ENCODE measurements at places on chromosomes 11 and 22.

DNA sequence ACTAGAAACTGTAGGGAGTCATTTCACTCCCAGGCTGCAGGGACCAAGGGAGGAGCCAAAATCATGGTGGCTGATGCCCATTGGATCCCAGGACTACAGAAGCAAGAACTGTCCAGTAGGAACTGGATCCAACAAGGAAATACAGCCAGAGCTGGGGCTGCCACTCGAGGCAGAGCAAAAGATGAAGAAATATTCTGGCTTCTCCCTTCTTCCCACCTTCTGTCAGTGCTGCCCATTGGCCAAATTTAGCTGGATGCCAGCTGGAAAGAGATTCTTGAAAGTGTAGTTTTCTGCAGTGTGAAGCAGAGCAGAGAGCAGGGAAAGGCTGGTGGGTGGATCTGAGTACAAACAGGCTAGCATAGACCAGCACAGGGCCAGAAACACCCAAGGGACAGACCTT lies 45.6 kb downstream of the COMMD9 start:
- DNase-seq: no peak

GRCh38 chr11:78946945-78947902 lies 372.6 kb upstream of the NARS2 start:
- DNase-seq: no peak

DNA sequence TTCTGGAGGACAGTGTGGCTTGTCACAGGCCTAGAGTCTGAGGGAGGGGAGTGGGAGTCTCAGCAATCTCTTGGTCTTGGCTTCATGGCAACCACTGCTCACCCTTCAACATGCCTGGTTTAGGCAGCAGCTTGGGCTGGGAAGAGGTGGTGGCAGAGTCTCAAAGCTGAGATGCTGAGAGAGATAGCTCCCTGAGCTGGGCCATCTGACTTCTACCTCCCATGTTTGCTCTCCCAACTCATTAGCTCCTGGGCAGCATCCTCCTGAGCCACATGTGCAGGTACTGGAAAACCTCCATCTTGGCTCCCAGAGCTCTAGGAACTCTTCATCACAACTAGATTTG lies 13.0 kb downstream of the PIK3IP1 start:
- no peak for DNase-seq

- peak; percentile 53 for DNase-seq
These were observed 17.1 kb downstream of the CRELD2 start for GRCh38 chr22:49935561-49935960.

DNA sequence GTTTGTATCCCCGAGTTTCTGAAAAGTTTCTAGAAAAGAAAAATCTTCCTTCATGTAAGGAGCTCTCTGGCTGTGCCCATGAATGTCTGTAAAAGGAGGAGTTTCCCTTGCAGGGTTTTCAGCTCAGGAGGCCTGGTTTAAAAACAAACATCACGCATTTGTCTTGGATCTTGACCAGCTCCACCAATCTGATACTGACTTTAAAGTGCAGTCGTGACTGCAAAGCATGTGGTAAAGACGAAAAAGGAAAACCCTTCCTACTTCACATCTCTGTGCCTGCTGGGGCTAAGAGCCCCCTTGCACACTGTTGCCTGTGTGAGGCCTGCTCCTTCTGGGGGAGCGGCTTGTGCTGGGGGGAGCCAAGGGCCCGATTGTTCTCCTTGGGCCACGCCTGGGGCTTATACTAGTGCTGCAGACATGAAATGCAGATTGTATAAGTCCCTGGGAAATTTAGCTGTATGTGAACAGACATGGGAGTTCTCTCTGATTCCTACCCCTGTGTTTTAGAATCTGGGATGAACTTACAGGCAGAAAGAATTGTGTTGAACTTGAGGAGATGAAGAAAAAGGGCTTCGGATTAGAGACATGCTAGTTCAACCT lies 62.1 kb downstream of the ADAMTS15 start:
- no peak for DNase-seq

- no peak for DNase-seq
These were observed 140.0 kb downstream of the CACNA1I start for GRCh38 chr22:39710380-39711150.

- peak; percentile 63 for DNase-seq
These were observed 2.1 kb upstream of the PTPRCAP start for GRCh38 chr11:67439321-67440228.

DNA sequence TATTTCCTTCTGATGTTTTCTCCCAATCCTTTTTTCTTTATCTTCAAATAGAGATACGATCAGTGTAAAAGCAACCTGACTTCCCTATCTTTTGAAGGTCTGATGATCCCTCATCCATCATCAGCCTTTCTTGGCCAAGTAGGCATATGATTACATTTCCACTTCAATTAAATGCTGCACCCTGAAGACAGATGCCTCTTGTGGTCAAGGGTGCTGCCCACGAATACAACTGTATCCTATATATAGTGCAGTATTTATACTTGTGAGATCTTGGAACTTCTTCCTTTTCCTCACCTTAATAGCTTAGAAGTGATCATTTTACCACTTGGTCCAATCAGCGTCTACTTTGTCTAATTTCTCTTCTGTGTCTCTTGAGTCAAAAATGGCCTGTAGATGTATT lies 9.3 kb upstream of the ZNRF3 start:
- no peak for DNase-seq

- no peak for DNase-seq
These were observed 409.5 kb upstream of the SYN3 start for GRCh38 chr22:33467620-33468095.

DNA sequence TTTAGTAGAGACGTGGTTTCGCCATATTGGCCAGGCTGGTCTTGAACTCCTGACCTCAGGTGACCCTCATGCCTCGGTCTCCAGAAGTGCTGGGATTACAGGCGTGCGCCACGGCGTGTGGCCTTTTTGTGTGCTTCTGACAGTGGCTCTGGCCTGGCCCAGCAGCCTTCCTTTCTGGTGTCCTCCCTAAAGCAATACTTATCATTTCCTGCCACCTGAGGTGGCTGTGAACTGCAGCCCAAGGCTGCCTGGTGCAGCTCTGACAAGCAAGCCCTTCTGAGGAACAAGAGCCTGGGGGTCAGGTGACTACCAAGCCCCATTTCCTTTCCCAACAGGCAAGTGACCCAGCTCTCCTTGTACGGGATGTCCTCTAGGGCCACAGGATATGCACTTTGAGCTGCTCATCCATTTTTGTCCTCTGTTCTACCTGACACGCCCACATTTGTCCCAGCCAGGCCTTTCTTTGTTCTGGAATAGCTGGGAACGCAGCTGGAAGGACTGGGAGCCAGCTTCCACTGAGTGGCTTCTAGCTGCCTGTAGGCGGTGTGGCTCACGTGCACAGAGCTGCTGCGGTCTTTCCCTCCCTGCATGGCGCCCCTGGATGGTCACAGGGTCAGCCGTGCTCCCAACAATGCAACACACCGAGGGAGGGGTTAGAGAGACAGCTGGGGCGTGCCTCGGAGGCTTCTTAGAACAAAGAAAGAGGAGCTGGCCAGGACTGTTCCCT lies 12.3 kb upstream of the BID start:
- DNase-seq: no peak

- DNase-seq: no peak
These were observed 113.0 kb upstream of the SYT13 start for GRCh38 chr11:45399166-45399565.

DNA sequence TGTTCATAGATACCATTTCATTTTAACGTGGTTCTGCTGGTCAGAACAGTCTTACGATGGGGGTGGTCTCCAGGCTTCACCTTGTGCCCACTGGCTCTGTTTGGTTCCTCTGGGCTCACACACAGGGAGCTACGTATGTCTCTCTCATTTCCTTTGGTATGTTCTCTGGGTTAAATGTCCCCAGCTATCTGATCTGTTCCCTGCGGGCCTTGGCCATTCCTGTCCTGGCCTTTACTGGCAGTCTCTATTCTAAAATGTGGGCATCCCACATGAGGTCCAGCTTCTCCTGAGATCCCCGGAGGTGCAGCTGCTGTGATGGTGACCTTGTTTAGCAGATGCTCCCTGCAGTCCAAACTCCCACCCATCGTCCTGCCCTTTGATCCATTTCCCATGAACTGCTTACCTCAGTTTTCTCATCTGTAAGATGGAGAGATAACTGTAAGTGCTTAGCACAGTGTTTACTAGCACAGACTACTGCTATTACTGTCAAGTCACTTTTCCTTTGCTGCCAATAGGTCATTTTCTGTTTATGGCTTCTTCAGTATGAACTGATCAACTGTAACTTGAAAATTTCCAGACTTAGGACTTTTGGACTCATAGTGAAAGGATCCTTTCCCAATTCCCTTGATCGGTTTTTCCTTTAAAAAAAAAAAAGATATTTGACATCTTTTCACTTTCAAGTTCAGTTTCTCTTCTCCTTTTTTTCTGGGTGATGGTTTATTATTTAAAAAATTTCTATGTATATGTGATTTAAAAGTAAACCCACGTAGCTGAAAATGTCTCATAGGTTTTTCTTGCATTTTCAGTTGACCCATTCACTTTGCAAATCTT lies 92.9 kb downstream of the PTPRJ start:
- no peak for DNase-seq

- DNase-seq: no peak
These were observed 23.8 kb downstream of the IGHMBP2 start for GRCh38 chr11:68927280-68928135.

GRCh38 chr22:17007257-17007656 lies 765 bp downstream of the GAB4 start:
- no peak for DNase-seq

GRCh38 chr11:118342503-118343161 lies at the start of gene CD3D:
TSS of gene CD3D (minus strand) at chr11:118342705. CDS start at chr11:118342607, 98 bp downstream.
- DNase-seq: peak; percentile 71

DNA sequence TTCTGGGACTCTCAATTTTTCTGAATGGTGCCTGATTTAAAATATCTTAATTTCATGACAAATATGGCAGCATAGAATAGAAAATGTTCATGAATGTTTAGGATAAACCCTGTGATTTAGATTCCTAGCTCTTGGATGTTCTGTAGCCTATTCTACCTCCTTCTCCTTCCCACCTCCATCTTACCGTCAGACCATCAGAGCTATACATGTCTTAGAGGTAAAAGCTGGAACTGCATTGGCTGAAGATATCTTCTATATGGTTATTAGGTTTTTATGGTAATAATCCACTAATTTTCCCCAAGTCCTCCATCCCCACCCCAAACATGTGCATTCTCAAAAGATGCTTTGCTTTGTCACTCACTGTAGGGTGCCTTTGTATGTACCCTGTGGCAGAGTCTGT lies 46.9 kb upstream of the CSTF3 start:
- no peak for DNase-seq

GRCh38 chr11:6737872-6738466 lies 33.8 kb downstream of the OR2AG2 start:
- DNase-seq: peak; percentile 58

- no peak for DNase-seq
These were observed 65.3 kb downstream of the ARFGAP2 start for GRCh38 chr11:47111318-47111804.

- DNase-seq: no peak
These were observed 103.7 kb downstream of the CTTN start for GRCh38 chr11:70501933-70502540.

- DNase-seq: no peak
These were observed 37.5 kb upstream of the PHF21B start for GRCh38 chr22:45047260-45047659.

DNA sequence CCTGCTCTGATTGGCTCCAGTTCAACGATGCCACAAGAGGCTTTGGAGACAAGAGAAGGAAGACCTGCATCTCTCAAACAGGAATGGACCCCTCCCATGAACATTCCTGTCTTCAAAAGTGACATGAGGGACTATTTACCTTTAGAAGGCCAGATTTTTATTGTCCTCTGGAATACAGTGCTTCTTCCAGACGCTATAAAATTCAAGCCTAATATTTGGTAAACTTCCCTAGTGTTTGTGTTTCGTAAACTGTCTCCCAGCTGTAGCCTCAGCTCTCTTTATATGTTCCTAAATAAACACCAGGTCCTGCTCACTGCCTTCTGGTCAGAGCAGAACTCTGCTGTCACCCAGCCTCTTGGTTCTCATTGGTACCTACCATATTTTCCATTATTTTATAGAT lies 157.8 kb downstream of the CCDC34 start:
- DNase-seq: no peak
